ENCODE measurements at places on chromosomes 3 and 15.

GRCh38 chr15:37618353-37618752, 316.1 kb upstream of the TMCO5A start:
- DNase-seq = no peak

- no peak for DNase-seq
Measured at GRCh38 chr3:128070898-128071591, 18.8 kb downstream of the SEC61A1 start.

DNA sequence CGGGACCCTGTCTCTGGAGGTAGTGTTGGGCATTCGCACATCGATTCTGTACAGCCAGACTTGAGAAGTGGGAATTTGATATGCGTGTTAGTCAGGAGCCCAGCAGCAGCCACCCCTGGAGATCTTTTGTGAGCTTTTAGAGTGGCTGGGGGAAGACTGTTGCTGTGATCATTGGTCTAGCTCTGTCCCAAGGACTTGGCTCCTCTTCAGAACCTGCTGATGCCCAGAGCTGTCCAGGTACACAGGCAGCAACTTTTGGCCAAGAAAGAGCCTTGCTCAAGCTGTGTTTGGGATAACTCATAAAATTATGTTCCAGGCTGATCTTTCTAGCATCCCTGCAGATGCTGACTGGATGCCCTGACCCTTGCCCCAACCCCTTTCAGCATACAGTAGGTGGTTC, 29.3 kb downstream of the LIMD1 start:
- DNase-seq = no peak

DNA sequence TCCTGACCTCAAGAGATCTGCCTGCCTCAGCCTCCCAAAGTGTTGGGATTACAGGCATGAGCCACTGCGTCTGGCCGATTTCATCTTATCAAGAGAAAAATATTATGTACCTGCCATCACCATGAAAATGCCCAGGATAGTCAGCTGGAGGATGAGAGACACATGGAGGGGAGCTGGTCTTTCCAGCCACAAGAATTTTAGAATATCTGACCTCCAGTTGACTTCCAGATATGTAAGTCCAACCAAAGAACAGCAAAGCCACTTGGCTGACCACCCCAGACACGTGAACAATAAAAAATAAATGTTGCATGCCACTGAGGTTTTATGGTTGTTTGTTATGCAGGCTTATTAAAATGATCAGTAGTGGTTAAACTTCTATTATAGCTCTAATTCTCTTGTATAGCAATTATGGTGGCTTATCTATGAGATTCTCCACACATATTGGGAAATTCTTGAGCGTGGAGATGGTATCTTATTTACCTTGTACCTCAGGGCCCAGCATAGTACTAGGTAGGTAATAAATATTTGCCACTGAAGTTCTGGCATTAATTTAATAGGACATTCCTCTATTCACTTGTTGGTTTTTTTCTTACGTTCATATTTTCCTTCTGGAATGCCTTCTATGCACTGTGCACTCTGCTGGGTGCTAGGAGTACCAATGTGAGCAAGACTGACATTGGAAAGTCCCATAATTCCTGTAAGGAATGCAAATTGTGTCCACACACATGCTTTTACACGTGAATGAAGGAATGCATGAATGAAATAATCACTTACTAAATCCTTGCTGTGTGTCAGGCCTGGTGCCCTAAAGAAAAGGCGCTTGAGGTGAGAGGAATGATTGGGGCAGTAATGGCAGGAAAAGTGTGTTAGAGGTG, 77.6 kb downstream of the EDEM1 start:
- DNase-seq = no peak

GRCh38 chr3:126085841-126086240, 1.9 kb upstream of the SLC41A3 start:
- no peak for DNase-seq

GRCh38 chr3:179016979-179017670, 54.5 kb downstream of the ZMAT3 start:
- DNase-seq = no peak

DNA sequence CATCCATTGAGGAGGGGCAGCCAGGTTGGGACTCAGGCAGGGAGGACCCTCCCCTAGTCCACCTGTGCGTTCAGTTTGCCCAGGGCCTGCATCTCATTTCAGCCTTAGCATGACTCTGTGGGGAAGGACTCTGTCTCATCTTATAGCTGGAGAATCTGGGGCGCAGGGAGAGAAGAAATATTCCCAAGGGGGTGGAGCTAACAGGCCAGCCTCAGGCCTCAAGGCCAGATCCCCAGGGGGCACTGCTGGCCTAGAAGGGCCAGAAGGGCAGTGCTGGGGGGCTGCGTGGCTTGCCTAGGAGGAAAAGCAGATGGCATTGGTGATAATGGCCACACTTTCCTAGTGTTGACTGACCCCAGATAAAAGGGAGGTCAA, 10.9 kb downstream of the AMOTL2 start:
- no peak for DNase-seq

- no peak for DNase-seq
Measured at GRCh38 chr15:53400986-53401385, 358.5 kb downstream of the WDR72 start.

DNA sequence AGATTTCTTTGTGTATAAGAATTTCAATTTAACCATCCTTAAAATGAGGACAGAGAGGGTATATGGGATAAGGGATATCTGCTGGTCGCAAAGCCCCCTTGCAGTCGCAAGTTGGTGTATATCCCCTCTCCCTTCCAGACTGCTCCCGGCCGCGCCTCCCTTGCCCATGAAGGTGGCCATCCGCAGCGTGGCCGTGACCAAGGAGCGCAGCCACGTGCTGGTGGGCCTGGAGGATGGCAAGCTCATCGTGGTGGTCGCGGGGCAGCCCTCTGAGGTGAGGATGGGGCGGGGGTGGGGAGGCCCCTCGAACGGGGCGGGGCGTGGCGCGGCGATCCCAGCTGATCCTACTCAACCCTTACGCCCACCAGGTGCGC, 29.4 kb downstream of the NBEAL2 start:
- no peak for DNase-seq

GRCh38 chr3:178353006-178353694, 183.1 kb upstream of the KCNMB2 start:
- no peak for DNase-seq

DNA sequence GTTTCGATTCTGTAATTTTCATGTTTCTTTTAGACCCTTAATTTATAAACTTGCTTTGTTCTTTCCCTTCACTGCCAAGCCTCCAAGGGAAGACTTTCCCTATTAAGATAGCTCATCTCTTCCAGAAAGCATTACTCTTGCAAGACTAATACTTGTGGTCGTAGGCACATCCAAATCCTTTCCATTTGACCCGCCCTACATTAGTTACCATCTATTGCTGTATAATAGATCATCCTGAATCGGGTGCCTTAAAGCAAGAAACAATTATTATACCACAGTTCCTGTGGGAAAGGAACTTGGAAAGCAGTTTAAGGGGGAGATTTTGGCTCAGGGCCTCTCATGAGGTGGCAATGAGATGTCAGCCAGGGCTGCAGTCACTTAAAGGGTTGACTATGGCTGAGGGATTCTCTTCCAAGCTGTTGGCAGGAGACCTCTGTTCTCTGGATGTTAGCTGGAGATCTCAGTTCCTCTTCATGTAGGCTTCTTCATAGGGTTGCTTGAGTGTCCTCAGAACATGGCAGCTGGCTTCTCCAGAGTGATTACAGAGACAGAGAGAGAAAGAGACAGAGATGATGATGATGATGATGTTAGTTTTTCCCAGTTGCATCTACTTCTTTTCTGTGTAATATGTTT, 570.4 kb upstream of the TGFBR2 start:
- no peak for DNase-seq

DNA sequence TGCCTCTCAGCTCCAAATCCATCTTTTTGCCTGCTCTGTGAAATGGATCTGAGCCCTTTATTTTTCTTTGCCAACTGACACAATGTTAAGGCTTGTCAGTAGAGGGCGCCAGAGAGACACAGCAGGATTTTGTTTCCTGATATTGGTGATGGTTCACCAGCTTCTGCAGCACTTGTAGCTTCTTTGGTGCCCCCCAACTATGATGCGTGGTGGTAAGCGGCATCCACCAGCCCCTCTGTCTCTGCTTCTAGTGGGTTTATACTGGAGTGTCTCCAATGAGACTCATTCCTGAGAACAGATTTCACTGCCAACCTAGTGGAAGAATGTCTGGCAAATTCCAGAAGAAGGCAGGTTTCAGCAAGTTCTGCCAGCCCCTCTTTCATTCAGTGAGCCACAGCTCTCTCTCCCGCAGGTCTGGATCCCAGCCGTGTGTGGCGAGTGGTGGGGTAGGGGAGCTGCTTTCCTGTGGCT, 471.9 kb upstream of the FRG2C start:
- peak; percentile 27 for DNase-seq

DNA sequence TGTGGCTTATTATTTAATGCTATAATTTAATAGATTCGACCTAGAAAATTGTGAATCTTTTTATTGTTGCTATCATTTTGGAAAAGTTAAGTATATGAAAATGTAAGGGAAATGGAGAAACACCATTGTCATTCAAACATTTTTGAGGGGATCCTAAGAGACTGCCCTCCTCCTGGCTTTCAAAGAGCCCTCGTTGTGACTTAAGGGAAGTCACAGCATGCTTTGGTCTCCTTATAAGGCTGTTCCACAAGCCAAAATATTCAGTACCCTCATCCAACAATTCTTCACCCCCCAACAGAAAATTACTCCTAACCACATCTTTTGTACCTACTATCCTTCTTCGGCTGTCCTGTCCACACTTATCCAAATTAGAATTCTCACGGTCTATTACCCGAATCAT, 140.2 kb downstream of the GBE1 start:
- DNase-seq = no peak

DNA sequence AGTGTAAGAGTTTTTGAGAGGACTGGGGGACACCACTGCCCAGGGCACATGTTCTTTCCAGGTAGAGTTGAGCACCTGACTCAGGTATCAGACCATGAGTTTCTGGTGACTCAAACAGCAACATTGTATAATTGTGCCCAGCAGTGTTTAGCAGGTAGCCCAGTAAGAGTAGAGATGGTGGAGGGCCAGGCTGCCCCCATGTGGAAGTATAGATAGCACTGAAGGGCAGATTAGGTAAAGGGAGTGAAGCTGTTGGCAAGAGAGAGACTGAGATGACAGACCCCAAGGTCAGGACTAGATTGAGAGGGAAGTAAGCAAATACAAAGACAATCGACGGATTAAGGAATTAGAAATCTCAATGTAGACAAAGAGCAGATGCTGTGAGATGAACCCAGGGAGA, 74.6 kb downstream of the TRIM42 start:
- no peak for DNase-seq
